Activated naive CD8-positive, alpha-beta T cell treated with anti-CD3 and anti-CD28 coated beads for 36 hours (primary cell): ENCODE measurements at places on chromosomes 2 and 18. TPM values are rescaled to one million over a fixed set of nuclear protein-coding genes. Genes with fewer than 3 reads are reported as not detected.

The CD226 gene
- 57.7 TPM for total RNA-seq

- H3K27ac ChIP-seq = no peak overlapping the region
- DNase-seq = no peak
- no peak overlapping the region for H3K4me3 ChIP-seq
- peaks cover 3% of the 10 kb centered on the region for H3K27me3 ChIP-seq
- peaks cover 27% of the 10 kb centered on the region for H3K4me1 ChIP-seq
- no peaks in the 10 kb centered on the region for H3K36me3 ChIP-seq
Measured at GRCh38 chr2:200762127-200762526, 49.6 kb upstream of the BZW1 start.

The UGT1A8 gene
- not detected for total RNA-seq

GRCh38 chr2:240919161-240919781 is 13.1 kb downstream of the CROCC2 start:
- no peaks in the 10 kb centered on the region for H3K36me3 ChIP-seq
- no peak overlapping the region for H3K27ac ChIP-seq
- H3K4me3 ChIP-seq = no peak overlapping the region
- H3K4me1 ChIP-seq = no peaks in the 10 kb centered on the region

DNA sequence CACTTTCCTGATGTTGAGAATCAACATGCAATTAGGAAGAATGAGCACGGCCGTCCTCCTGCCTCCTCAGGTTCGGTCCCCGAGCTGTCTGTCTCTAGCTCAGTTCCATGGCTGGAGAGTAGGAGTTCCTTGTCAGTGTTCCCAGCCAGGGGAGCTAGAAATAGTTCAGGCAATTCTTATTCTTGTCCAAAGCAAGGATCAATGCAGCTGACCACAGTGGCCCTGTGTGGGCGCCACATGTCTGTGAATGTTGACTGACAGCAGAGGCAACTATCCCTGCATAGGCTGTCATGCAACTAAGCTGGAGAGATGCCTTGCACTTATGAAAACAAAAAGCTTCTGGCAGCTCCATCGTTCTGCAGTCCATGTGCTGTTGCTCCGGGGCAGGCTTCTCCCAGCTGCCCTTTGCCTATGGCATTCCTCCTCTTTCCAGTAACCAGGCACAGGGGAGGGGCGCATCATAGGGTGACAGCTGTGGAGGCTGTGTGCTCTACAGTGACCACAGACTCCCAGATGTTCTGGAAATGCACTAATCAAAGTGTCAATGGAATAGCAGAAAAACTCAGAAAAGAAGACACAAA is 58.7 kb downstream of the PDCL3 start:
- H3K36me3 ChIP-seq = no peaks in the 10 kb centered on the region
- no peak overlapping the region for H3K4me3 ChIP-seq
- no peaks in the 10 kb centered on the region for H3K4me1 ChIP-seq
- no peak for DNase-seq
- peaks cover 4% of the 10 kb centered on the region for H3K27me3 ChIP-seq
- H3K27ac ChIP-seq = no peak overlapping the region

- H3K27me3 ChIP-seq = peaks cover 7% of the 10 kb centered on the region
- H3K27ac ChIP-seq = no peak overlapping the region
- H3K4me3 ChIP-seq = no peak overlapping the region
- no peak for DNase-seq
- H3K36me3 ChIP-seq = no peaks in the 10 kb centered on the region
Measured at GRCh38 chr2:6080932-6081753, 389.0 kb downstream of the SOX11 start.

DNA sequence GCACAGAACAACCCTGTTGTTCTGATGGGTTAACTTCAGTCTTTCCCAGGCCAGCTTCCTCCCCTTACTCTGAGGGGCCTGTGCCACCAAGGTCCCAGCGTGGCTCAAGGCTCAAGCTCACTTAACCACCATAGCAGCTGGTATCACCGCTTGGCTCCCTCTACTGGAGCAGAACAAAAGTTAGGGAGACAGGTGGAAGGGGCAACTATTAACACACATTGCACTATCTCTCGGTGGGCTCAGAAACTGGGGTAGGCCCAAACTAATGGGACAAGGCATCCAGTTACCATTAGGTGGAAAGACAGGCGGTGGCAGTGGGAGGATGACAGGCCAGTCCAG is 88.7 kb upstream of the ATL2 start:
- H3K36me3 ChIP-seq = no peaks in the 10 kb centered on the region
- peak; percentile 5 for DNase-seq
- H3K4me1 ChIP-seq = peaks cover 10% of the 10 kb centered on the region
- H3K27ac ChIP-seq = no peak overlapping the region
- no peaks in the 10 kb centered on the region for H3K27me3 ChIP-seq

DNA sequence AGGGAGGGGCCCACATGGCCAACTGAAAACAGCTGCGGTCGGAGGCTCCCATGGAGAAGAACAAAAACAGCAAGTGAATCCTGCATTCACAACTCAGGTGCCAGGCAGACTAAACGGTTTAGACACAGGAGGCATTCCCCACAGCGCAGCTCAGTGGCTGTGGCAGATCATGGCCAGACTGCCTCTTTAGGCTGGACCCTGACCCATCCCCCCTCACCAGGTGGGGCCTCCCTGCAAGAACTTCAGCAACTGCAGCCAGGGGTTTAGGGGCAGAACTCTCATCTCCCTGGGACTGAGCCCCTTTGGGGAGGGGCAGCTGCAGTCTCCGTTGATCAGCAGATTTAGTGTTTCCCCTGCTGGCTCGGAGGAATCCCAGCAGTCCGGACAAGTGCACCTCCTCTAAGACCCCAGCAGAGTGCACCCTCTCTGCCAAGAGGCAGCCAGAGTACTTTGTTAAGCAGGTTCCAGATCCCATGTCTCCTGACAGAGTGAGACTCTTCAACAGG is 346.7 kb downstream of the SS18 start:
- H3K36me3 ChIP-seq = no peaks in the 10 kb centered on the region
- no peaks in the 10 kb centered on the region for H3K4me1 ChIP-seq
- H3K27me3 ChIP-seq = peaks cover under 1% of the 10 kb centered on the region
- no peak overlapping the region for H3K27ac ChIP-seq

DNA sequence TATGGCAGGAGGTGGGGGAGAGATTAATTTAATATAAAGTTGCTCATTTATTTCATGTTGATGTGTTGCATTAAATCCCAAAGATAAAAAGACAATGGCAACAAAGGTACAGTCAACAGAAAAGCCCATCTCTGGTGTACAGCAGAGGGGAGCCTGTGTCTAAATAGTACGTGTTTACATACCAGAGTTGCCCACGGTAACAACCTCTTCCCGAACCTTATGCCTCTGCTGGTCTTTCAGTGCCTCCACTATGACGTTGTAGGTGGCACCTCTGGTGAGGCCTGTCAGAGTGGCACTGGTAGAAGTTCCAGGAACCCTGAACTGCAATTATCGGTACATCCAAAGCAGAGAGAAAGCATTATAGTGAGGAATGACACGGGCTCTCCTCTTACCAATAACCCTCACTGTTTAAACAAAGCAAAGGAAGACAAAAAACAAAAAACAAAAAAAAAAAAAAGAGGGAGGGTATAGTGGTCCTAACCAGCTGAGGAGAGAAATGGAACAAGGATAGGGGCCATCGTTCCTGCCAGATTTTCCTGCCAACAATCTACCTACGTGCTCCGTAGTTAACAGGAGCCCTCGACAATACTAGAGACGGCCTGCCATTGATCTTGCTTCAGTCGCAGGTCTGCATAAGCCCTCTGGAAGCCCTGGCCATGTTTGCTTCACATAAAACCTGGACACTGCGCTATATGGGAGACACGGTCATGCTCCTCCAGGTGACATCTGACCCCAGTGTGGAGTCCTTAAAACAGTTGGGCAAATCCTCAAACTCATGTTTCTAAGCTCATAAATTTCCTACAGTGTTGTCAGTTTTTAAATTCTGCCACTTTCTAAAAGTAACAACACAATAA is 58.5 kb downstream of the ATIC start:
- DNase-seq = no peak
- H3K27ac ChIP-seq = no peak overlapping the region
- H3K4me1 ChIP-seq = no peaks in the 10 kb centered on the region

DNA sequence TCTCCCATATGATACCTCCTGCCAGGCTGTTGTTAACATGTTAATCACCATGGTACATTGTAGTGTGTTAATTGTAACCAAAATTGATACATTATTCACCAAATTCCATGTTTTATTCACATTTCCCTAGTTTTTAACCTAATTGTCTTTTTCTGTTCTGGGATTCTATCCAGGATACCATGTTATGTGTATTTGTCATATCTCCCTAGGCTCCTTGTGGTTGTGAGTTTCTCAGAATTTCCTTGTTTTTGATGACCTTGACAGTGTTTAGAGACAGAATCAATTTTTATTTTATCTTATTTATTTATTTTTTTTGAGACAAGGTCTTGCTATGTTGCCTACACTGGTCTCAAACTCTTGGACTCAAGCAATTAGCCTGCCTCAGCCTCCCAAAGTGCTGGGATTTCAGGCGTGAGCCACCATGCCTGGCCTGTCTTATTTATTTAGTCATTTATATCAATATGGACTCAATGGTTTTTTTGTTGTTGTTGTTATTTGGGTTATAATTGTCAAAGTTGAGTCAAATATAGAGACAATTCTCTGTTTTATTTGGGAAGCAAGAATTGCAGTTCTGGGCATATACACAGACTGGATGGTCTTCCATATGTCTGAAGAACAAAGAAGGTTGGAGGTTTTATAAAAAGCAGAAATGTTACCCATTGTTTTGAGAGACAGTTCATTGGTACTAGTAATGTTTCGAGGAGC is 42.6 kb downstream of the INPP4A start:
- H3K4me1 ChIP-seq = peaks cover 90% of the 10 kb centered on the region
- peaks cover 9% of the 10 kb centered on the region for H3K36me3 ChIP-seq
- H3K4me3 ChIP-seq = no peak overlapping the region
- no peak overlapping the region for H3K27ac ChIP-seq
- DNase-seq = no peak
- H3K27me3 ChIP-seq = no peaks in the 10 kb centered on the region

DNA sequence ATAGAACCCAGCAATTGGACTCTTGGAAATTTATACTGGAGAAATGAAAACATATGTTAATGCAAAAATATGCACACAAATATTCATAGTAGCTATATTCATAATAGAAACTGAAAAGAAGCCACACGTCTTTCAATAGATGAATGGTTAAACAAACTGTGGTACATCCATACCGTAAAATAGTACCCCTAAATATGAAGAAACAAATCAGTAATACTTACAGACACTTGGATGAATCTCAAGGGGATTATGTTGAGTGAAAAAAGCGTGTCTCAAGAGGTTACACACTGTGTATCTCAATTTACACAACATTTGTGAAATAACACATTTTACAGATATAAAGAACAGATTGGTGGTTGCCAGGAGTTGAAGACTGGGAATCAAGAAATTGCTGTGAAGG is 61.1 kb upstream of the ARHGAP15 start:
- peaks cover 4% of the 10 kb centered on the region for H3K27me3 ChIP-seq
- H3K36me3 ChIP-seq = peaks cover 10% of the 10 kb centered on the region
- no peak overlapping the region for H3K27ac ChIP-seq
- H3K4me1 ChIP-seq = no peaks in the 10 kb centered on the region
- H3K4me3 ChIP-seq = no peak overlapping the region
- no peak for DNase-seq

DNA sequence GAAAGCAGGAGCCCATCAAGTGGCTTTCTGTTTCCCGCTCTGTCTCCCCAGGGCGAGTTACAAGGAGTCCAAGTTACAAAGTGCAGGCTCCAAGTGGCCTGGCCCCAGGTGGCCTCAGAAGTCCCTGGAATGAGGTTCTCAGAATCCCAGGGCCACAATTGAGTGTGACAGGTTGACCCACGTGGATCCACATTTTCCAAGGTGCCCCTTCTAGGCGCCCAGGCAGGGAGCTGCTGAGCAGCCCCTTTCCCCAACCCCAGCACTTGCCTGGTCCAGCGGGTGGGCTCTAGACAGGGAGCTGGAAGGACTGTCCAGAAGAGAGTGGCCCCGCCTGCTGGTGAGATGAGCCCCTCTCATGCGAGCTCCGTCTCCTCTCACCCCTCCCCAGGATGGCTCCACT is 253.4 kb downstream of the CYP26B1 start:
- no peak for DNase-seq
- no peak overlapping the region for H3K4me3 ChIP-seq
- H3K36me3 ChIP-seq = no peaks in the 10 kb centered on the region
- peaks cover 7% of the 10 kb centered on the region for H3K27me3 ChIP-seq

- no peak overlapping the region for H3K27ac ChIP-seq
- H3K27me3 ChIP-seq = no peaks in the 10 kb centered on the region
- no peak overlapping the region for H3K4me3 ChIP-seq
Measured at GRCh38 chr2:140529706-140530105, 1601.1 kb downstream of the LRP1B start.

GRCh38 chr2:12227941-12228608 is 481.6 kb downstream of the LPIN1 start:
- no peaks in the 10 kb centered on the region for H3K27me3 ChIP-seq
- H3K27ac ChIP-seq = no peak overlapping the region
- H3K4me3 ChIP-seq = no peak overlapping the region

DNA sequence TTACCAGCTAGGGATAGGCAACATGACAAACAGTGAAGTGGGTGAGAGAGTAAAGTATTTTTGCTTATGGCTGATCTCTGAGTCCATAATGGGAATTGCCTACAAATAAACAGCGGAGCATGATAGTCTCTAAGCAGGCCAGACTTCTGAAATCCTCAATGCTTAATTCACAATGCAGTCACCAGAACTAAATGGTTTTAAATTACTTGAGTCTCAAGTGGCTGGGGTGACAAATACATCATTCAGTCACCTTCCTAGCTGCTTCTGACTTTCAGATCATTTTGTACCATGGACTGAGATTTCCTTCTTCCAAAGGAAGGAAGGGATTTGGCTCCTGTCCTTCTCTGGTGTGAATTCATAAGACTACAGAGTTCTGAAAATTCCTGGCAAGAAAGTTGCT is 82.8 kb upstream of the RMP24 start:
- no peaks in the 10 kb centered on the region for H3K4me1 ChIP-seq
- no peak overlapping the region for H3K27ac ChIP-seq
- DNase-seq = no peak
- peaks cover 18% of the 10 kb centered on the region for H3K27me3 ChIP-seq
- H3K36me3 ChIP-seq = peaks cover 3% of the 10 kb centered on the region

The GNAL gene
- 0.04 TPM for total RNA-seq

DNA sequence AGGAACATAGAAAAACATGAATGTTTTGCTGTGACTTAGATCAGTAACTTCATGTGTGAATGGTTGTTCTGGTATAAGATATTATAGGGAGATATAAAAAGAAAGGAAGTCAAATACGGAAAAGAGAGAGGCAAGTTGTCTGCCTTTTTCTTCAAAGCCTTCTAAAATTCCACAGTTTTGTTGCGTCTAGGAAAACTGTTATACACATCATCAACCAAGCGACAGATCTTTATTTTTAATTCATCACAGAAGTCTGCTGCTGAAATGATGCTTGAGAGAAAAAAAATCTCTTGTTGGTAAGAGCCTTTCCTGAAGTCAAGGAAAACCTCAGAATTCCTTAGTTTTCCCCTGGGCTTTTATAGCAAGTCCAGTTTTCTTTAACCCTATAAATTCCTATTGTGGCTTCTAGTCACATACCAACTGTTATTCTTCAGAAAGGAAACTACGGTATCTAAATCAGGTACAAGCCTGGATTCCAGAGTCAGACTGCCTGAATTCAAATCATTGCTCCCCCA is 36.3 kb upstream of the TANC1 start:
- H3K4me1 ChIP-seq = no peaks in the 10 kb centered on the region
- no peak for DNase-seq
- H3K27ac ChIP-seq = no peak overlapping the region
- H3K4me3 ChIP-seq = no peak overlapping the region

The RAD51AP2 gene
- not detected for total RNA-seq
